ENCODE measurements at places on chromosomes 1 and 21.

GRCh38 chr1:234168061-234168724 is 205.1 kb upstream of the COA6 start:
- no peak for DNase-seq

DNA sequence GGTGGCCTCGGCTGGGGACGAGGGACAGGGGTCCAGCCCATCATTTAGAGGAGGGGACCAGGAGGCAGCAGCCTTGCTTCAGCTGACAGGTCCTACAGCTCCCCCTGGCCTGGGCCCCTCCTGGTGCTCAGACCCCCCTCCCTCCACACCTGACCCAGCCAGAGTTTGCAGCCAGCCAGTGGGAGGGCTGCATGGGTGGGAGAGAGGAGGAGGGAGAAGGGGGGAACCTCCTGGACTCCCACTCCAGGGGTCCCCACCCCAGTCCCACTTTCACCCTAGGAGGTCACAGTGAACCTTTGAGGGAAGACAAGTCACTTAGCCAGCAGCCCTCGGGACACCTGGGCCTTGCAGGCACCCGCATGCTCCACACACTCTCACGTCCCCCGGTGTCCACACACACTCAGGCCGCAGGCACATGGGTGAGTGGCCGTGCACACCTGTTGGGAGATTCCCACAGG is 108.9 kb upstream of the ZBTB40 start:
- no peak for DNase-seq

- no peak for DNase-seq
Observed at GRCh38 chr1:181040284-181040865, 6.6 kb downstream of the MR1 start.

DNA sequence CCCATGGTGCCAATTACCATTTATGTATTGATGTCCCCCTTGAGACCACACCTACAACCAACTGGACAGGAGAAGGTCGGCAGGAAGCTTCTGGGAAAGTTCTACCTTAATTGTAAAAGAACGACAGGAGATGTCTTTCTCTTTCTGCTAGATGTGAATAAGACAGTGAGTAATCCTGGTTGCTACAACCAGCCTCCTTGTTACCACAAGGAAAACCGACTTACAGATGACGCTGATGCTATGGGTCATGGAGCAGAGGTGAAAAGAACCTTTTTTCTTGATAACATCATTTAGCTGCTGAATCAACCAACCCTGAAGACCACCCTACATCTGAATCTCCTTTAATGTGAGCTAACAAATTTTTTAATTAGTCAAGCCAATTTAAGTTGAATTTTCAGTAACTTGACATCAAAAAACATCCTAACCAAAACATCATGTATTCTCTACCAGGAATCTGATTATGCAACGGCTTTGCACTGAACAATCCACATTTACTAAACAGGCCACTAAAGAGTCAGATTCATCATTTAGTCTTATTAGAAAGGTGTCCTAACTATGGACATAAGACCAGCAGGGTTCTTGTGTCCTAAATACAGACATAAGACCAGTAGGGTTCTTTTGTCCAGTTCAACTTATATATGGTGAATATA is 23.0 kb downstream of the RGS2 start:
- DNase-seq = no peak

- DNase-seq = no peak
Observed at GRCh38 chr1:244284641-244285156, 167.0 kb downstream of the ADSS2 start.
